Thyroid gland (tissue), 4 donors: ENCODE measurements at places on chromosomes 6 and 20. TPM values are rescaled to one million over a fixed set of nuclear protein-coding genes. Genes with fewer than 3 reads are reported as not detected.

The GPLD1 gene
- total RNA-seq = 7.4 TPM

The ZNF334 gene
- total RNA-seq = 15.0 TPM

The SIRPB2 gene
- 4.5 TPM for total RNA-seq

The FRK gene
- 3.5 TPM for total RNA-seq

The TXLNB gene
- 1.3 TPM for total RNA-seq

DNA sequence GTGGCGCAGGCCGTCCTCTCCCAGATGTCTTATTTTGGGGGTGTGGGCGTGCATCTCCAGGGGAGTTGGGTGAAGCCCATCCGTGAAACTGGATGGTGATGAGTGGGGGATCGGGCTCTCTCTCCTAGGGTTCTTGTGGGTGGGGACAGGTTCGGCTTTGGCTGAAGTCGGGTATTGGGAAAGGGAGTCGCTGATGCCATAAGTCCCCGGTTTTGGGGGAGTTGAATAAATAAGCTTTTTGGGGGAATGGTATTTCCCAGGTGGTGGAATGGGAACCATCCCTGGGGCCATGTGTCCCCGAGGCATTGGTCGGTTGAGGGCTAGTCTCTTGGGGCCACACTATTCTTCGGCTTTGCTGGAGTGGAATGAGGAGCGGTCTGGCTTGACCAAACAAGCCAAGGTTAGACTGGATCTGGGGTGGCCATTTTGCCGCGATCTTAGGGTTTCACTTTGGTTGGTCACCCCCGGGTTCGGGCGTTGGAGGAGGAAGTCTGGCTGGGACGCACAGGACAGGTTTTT lies 481 bp downstream of the ZNF133 start:
- DNase-seq = peak; percentile 17
- no peaks in the 10 kb centered on the region for H3K36me3 ChIP-seq
- H3K4me1 ChIP-seq = no peaks in the 10 kb centered on the region
- H3K27ac ChIP-seq = peak overlapping the region; percentile 94
- no peaks in the 10 kb centered on the region for H3K27me3 ChIP-seq
- H3K4me3 ChIP-seq = peak overlapping the region; percentile 56

DNA sequence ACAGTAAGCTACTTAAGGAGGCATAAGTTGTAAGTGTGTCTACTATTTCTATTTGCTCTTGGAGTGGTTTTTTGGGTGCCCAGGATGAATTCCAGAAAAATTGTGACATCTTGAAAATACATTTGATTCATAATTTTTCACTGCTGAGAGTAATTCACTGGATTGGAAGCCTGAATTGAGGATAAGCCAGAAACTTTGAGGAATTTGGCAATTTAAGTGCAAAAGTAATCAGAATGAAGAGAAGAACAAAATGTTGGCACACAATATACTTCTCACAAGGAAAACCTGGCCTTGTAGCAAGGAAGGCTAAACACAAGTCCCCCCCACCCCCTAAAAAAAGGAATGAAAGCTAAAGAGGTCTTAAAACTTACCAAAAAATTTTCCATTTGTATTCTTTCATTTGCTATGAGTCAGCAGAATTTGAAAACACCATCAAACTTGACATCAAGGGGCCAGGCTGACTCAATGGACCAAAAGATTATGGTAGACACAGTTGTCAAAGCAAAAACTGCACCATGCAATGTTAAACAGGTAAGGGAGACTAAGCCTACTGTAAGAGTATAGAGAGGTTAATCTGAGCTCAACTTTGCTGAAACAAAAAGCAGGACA lies 840.0 kb downstream of the FRK start:
- no peak overlapping the region for H3K27ac ChIP-seq
- no peaks in the 10 kb centered on the region for H3K4me1 ChIP-seq
- H3K27me3 ChIP-seq = no peaks in the 10 kb centered on the region

- H3K4me1 ChIP-seq = no peaks in the 10 kb centered on the region
- no peaks in the 10 kb centered on the region for H3K27me3 ChIP-seq
- no peak for DNase-seq
- H3K27ac ChIP-seq = no peak overlapping the region
- no peak overlapping the region for H3K4me3 ChIP-seq
Observed at GRCh38 chr6:147311218-147311617, 107.0 kb downstream of the STXBP5 start.

- H3K4me1 ChIP-seq = peaks cover 7% of the 10 kb centered on the region
- H3K27me3 ChIP-seq = no peaks in the 10 kb centered on the region
- DNase-seq = no peak
- H3K36me3 ChIP-seq = no peaks in the 10 kb centered on the region
- H3K27ac ChIP-seq = no peak overlapping the region
Observed at GRCh38 chr6:114431641-114432040, 88.8 kb upstream of the HS3ST5 start.

DNA sequence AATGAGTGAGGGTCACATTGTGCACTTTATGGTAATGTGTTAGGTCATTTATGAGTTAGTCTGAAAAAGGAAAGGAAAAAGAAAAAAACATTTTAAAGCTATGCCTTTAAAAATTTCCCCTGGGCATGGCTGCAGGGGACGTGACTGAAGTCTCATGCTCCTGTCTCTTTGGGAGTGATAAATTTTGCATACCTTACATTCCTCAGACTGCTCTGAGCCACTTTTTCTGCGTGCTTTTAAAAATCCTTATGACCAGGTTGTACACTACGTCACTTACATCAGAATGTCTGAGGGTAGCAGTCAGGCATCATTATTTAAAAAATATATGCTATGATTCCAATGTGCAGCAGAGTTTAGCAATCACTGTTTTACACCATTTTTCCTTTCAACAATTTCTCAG lies 121.2 kb downstream of the RFPL4B start:
- H3K4me1 ChIP-seq = no peaks in the 10 kb centered on the region
- DNase-seq = no peak
- H3K4me3 ChIP-seq = no peak overlapping the region

- no peaks in the 10 kb centered on the region for H3K36me3 ChIP-seq
Observed at GRCh38 chr6:133503336-133503729, 262.2 kb downstream of the EYA4 start.

- H3K4me3 ChIP-seq = no peak overlapping the region
- H3K27me3 ChIP-seq = no peaks in the 10 kb centered on the region
- H3K27ac ChIP-seq = no peak overlapping the region
- H3K4me1 ChIP-seq = no peaks in the 10 kb centered on the region
- DNase-seq = no peak
- no peaks in the 10 kb centered on the region for H3K36me3 ChIP-seq
Observed at GRCh38 chr20:46194409-46194808, 76.3 kb downstream of the CD40 start.

GRCh38 chr20:38246357-38247165 lies 14.0 kb downstream of the KIAA1755 start:
- no peak overlapping the region for H3K4me3 ChIP-seq
- H3K4me1 ChIP-seq = no peaks in the 10 kb centered on the region
- H3K36me3 ChIP-seq = no peaks in the 10 kb centered on the region
- H3K27ac ChIP-seq = no peak overlapping the region
- DNase-seq = no peak

DNA sequence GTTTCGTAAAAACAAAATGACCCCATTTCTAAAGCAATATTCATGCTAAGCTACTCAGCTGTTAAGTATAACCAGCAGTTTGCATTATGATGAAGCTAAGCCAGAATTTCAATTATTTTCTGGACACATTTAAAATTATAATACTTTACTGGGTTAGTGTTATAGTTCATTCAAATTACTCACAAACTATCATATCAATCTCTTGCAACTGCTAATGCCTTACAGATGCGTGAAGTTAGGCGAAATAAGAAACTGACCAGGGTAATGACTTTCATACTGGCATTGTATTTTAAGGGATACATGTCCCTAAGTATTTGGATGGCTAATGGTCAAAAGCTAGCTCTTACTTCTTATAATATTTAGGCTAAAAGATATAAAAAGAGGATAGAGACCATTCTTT lies 249.6 kb downstream of the TSHZ2 start:
- no peak overlapping the region for H3K27ac ChIP-seq
- peaks cover 1% of the 10 kb centered on the region for H3K4me1 ChIP-seq

GRCh38 chr20:1424336-1424735 lies 31.5 kb upstream of the FKBP1A start:
- H3K27ac ChIP-seq = no peak overlapping the region
- no peak for DNase-seq
- no peaks in the 10 kb centered on the region for H3K4me1 ChIP-seq
- no peaks in the 10 kb centered on the region for H3K27me3 ChIP-seq
- H3K4me3 ChIP-seq = no peak overlapping the region

- H3K4me3 ChIP-seq = no peak overlapping the region
- no peaks in the 10 kb centered on the region for H3K4me1 ChIP-seq
- H3K36me3 ChIP-seq = no peaks in the 10 kb centered on the region
- H3K27me3 ChIP-seq = no peaks in the 10 kb centered on the region
Observed at GRCh38 chr6:73797861-73798260, 101.9 kb downstream of the CD109 start.
